ENCODE measurements at places on chromosomes 16 and 17. TPM values are rescaled to one million over a fixed set of nuclear protein-coding genes. Genes with fewer than 3 reads are reported as not detected.

Gene TBC1D26
- total RNA-seq, result not detected

Gene DOC2B
- total RNA-seq, result 6.2 TPM

Gene KRT32
- not detected for total RNA-seq

DNA sequence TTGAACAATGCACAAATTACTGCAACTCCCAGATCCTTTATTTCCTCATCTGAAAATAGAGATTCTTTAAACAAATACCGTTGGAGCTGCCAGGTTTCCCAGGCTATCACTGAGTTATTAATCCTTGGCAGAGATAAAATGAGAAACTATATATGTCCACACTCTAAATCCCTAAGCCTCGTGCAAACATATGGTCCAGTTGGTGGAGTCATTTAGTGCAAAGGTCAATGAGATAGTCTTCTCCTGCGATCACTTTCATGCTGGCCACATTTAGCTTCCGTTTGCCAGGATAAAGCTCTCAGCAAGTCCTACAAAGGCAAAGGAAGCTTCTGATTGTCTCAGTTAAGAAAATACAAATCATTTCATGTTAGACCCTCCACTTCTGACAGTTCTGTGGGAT is 11.0 kb downstream of the GRIN2A start:
- H3K27ac ChIP-seq, result no peak overlapping the region
- no peak for DNase-seq
- no peak overlapping the region for H3K4me3 ChIP-seq
- H3K27me3 ChIP-seq, result no peaks in the 10 kb centered on the region
- no peaks in the 10 kb centered on the region for H3K4me1 ChIP-seq

- H3K4me3 ChIP-seq, result peak overlapping the region; percentile 67
- no peaks in the 10 kb centered on the region for H3K27me3 ChIP-seq
- H3K36me3 ChIP-seq, result peaks cover 7% of the 10 kb centered on the region
- peak overlapping the region; percentile 87 for H3K27ac ChIP-seq
- H3K4me1 ChIP-seq, result peaks cover 69% of the 10 kb centered on the region
These were observed 1.4 kb downstream of the CARHSP1 start for GRCh38 chr16:8867216-8867931.
